ENCODE measurements at places on chromosomes 1 and 21.

DNA sequence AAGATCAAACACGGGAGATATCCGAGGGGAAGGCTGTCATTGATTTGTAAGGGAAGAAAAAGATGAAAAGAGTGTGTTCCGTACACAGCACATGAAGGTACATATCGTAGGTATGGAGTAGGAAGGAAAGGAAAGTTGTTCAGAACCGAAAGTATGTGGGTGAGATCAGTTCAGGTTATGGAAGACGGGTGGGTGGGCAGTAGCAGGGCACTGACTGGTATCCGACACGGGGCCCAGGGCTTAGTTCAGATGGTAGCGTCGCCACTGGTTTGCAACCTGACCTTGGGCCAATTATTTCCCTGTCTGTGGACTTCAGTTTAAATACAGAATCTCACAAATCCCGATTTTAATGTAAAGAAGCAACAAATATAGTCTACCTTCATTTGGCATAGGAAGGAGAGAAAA, 27.8 kb upstream of the A3GALT2 start:
- peak; percentile 10 for DNase-seq

DNA sequence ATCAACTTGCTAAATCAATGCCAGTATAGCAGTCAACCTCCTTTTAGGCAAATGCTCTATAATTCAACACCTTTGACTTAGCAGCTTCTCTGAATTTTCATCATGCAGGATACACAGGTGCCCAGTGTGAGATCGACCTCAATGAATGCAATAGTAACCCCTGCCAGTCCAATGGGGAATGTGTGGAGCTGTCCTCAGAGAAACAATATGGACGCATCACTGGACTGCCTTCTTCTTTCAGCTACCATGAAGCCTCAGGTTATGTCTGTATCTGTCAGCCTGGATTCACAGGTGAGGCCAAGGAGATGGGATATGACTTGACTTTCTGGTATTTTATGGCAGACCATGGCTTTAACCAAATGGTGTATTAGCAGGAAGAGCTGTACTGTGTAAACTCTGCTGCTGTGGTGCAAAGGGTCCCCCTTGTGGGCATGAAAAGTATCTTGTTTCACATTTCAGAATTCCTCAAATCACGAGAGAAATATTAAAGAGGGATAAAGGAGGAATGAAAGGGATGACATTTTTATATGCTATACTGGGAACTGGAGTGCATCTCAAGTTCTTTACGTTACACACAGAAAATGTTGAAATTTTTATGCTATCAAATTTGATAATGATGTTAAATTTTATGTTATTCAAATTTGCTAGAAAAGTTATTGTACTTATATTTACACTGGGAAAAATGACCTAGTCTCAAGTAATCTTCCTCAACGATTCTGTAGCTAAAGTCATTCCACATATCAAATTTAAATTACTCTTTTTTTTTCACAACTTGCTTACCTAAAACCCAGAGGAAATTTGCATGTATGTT, 88.9 kb downstream of the CRB1 start:
- DNase-seq = peak; percentile 44

GRCh38 chr1:147717051-147717705, 43.2 kb downstream of the GJA5 start:
- DNase-seq = no peak

- DNase-seq = no peak
These were observed 3.3 kb upstream of the SNRPE start for GRCh38 chr1:203858055-203858454.

- DNase-seq = no peak
These were observed 7.4 kb upstream of the HAO2 start for GRCh38 chr1:119361205-119361604.

GRCh38 chr1:158933621-158934020, 2.3 kb downstream of the PYHIN1 start:
- peak; percentile 60 for DNase-seq

DNA sequence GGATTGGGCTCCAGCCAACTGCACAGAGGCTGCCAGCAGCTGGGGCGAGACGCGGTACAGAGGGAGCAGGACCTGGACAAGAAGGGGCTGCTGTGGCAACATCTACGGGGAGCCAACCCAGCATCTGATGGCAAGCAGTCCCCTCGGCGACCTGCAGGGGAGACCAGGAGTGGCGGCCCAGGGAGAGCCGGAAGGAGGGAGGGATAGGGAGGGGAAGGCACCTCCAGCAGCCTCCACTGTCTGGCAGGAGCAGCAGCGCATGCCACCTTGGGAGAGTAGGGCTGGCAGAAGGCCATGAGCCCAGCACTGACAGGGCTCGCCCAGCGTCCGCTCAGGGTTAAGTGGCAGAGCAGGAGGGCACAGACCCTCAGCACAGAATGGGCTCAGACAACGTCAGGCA, 17.3 kb downstream of the CHD5 start:
- DNase-seq = no peak

DNA sequence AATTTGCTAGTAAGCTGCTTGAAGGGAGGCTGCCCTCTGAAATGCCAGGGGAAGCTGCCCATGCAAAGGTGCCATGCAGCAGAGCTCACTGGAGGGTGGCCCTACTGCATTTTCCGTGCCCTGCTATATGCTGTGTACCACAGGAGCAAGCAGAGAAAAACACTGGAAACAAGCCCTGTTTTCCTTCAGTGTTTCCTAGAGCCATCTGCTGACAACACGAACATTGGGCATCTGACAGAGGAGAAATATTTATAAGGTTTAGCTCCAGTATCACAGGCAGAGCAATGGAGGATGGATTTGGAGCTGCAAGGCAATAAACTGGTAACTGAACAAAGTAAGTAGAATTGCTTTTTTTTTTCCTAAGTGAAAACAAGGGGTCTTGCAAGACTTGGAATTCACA, 198.4 kb downstream of the USP25 start:
- no peak for DNase-seq

DNA sequence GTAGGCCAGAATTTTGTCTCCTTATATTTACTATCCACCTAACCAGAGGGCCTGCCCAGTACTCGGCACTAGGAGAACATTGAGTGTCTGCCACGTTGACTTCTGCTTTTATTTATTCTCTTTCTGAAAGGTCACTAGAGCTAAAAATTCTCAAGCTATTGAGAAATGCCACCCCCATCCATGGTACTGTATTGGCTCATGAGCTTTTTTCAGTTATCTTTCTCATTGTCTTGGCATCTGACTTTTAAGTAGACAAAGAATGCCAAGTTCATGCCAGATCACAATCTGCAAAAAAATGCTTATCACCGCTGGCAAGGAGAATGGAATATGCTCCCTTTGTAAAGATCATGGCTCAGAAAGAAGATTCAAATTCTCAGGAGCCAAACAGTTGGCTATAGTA, 49.8 kb upstream of the MROH9 start:
- no peak for DNase-seq

DNA sequence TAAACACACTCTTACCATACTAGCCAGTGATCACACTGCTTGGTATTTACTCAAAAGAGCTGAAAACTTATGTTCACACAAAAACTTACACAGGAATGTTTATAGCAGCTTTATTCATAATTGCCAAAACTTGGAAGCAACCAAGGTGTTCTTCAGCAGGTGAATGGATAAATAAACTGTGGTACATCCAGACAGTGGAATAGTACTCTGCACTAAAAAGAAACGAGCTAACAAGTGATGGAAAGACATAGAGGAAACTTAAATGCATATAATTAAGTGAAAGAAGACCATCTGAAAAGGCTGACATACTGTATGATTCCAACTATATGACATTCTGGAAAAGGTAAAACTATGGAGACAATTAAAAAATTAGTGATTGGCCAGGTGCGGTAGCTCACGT, 20.7 kb upstream of the PDIK1L start:
- DNase-seq = no peak

GRCh38 chr21:45640888-45641479, 2.5 kb upstream of the PCBP3 start:
- DNase-seq = no peak

GRCh38 chr1:83619170-83619896, 379.6 kb downstream of the TTLL7 start:
- DNase-seq = no peak

DNA sequence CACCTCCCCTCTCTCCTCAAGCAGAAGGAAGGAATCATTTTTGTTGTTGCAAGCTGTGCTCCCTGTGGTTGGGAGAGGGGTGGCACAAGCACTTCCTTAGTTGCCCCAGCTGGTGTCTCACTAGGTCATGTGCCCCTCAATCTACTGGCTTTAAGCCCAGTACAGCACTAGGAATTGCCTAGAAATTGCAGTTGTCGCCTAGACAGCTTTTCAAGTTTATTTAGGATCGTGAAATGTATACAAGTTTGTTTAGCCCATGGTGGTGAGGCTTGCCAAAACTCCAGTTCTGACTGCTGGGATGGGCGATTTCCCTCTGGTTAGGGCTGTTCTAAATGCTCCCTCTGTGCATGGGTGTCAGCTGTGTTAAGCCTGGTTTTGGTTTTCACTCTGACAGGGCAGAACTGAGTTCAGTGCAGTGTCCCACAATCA, 126.8 kb upstream of the ZNF644 start:
- no peak for DNase-seq

DNA sequence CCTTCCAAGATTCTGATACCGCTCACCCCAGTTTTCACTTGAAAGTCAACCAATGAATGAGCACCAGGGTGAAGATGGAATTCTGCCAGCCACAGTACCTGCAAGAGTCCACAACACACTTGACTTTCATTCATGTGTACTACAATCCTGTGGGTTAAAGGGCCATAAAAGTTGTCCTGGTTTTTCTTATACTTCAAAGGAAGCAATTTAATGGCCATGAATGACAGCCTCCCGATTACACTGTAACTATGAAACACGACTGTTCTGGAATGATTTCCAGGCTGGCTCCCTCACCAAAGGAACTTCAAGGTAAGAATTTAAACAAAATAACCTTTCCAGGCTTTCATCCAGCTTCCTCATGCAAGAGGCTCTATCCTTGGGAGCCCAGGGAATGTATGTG, 502.8 kb downstream of the SMYD3 start:
- no peak for DNase-seq

DNA sequence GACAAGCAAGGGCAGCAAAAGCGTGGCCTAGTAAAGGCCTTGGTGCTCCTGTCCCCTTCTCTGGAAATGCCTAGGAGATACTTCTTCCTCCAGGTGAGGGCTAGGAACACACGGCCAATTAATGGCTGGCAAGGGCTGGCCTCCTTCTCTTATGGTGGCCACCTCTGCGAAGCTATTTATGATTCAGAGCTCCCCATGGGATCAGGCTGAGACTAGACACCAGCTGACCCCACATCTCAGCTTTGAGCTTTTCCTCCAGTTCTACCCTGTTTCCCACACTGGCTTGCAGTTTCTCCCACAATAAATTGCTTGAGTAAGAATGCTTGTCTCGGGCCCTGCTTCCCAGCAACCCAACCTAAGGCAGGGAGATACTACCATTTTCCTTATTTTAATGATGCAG, 53.7 kb downstream of the CAMK2N1 start:
- DNase-seq = no peak

- DNase-seq = peak; percentile 6
These were observed 968 bp downstream of the CSMD2 start for GRCh38 chr1:34163792-34164731.

DNA sequence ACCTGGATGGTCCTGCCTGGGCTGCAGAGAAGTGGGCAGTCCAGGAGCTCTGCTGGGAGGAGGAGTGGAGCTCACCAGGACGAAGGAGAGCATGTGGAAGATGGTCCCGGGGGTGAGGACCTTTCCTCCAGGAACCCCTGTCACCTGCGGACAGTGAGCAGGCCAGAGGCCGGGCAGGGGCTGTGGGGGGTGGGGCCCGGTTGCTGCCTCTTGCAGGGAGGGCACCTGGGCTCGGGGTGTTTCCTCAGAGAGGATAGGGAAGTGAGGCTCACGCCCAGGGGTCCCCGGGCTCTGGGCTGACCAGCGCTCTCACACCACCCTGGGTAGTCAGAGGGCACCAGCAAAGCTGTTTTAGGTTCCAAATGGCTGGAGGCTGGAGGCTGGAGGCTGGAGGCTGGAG, 22.7 kb upstream of the PEX10 start:
- no peak for DNase-seq

DNA sequence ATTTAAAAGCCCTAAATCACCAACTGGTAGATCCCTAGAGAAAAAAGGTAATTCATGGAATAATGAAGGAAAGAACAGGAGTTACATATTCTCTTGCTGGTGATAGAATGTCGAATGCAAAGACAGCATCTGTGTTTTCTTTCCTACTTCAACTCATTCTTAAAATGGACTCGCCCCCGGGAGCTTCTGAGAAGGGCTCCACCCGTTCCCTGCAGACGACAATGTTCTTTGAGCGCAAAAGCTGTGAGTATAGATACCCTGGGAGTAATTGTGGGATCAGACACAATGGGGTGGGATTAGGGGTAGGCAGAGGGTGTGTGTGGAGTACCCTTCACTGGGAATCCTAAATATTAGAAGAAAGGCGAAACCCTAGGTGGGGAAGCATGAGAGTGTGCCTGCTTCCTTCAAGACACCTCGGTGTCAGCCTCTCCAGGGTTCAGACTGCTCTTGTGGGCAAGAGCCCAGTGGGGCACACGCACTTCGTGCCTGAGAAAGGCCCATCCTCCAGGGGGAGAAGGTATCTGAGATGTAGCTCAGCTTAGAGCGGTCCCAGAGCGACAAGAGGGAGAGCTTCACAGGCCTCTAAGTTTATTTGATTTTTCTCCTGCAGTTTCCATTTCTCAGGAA, 123.3 kb upstream of the DPYD start:
- DNase-seq = no peak

GRCh38 chr1:46030074-46030870, 102.2 kb downstream of the PIK3R3 start:
- no peak for DNase-seq

DNA sequence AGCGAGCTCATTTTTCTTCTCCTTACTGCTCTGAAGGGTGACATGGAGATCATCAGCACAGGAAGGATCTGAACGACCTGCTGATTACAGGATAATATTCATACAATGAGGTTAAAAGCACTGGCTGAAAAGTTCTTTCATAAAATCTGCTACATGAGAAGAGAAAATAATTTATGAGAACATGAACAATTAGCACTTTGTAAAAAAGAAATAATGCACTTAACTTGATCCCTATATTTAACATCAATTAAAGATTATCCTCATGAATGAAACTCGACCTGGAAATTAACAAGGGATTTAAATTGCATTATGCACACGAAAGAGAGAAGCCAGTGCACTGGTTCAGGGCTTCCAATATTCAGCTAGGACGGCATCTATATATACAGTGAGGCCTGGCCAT, 46.6 kb downstream of the RRAGC start:
- no peak for DNase-seq

GRCh38 chr1:29736582-29737188, 500.4 kb downstream of the PTPRU start:
- DNase-seq = peak; percentile 31

DNA sequence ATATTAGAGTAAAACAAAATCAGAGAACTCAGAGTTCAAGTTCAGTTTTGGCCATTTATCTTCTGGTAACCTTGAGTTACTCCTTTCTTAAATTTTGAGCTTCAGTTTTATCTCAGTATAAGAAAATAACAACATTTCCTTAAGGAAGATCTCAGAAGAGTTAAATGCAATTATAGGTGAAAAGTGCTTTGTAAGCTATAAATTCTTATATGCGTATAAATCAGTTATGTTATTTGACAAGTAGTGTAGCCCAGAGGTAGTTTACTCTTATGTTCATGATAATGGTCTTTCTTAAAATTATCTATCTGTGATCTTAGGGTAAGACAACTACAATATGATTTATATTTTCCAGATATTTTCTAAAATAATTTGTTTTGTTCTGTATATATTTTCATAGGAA, 89.8 kb downstream of the LHX9 start:
- no peak for DNase-seq

All from MM.1S (cell line).